ENCODE measurements at places on chromosomes 16 and 17.

GRCh38 chr17:48728232-48729231, at the start of gene HOXB13:
Gene HOXB13 (minus strand): TSS chr17:48728750. CDS start chr17:48728593, 157 bp downstream.
- no peak for DNase-seq

DNA sequence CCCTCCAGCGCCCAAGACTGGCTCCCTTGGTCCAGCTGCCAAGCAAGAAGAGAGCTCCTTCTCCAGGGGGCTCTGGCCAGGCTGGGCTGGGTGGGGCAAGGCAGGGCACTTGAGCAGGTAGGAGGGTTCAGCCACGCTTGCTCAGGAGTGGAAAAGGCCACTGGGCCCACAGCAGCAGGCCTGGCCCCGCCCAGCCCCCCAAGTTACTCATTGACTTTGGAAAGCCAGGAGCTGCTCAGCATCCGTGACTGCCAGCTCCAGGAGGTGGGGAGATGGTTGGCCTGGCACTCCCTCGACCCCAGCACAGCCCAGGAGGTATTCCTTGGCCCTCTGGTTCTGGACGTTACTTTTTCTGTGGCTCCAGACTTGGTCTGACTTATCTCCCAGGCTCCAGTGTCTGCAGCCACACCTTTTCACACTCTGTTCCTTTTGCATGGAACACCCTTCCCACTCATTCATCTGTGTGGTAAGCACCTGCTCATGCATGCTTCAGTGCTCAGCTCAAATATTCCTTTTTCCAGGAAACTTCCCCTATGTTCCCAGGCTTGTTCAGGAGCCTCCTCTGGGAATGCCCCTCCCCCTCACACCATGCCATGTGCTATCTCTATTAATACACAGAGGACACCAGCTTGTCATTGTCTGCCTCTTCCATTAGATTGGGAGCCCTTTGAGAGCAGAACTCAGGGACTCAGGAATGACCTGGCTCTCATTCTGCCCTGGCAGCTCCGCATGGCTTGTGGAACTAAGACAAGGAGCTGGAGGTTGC, at the start of gene CDH16:
Gene CDH16 (minus strand): TSS at position 83 of the 766 bp plus-strand sequence. CDS start 820 bp downstream, outside the sequence.
- DNase-seq: no peak

GRCh38 chr16:87550495-87550961, 51.8 kb upstream of the JPH3 start:
- DNase-seq: peak; percentile 41

DNA sequence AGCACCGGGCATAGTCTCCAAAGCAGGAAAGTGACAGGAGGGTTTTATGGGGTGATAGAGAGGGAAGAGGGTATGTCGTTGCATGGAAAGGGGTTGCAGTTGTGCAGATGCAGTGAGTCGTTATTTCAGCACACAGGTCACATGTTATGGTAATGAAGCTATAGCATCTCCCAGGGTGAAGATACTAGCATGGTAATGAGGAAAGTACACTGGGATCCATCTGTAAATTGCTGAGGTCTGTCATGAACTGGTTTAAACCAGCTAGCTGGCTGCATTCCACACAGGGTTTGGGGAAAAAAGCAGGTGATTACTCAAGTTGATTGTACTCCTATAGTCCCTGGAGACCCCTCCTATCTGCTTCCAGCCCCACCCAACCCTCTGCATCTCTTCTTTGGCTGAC, 11.7 kb downstream of the COX11 start:
- no peak for DNase-seq

DNA sequence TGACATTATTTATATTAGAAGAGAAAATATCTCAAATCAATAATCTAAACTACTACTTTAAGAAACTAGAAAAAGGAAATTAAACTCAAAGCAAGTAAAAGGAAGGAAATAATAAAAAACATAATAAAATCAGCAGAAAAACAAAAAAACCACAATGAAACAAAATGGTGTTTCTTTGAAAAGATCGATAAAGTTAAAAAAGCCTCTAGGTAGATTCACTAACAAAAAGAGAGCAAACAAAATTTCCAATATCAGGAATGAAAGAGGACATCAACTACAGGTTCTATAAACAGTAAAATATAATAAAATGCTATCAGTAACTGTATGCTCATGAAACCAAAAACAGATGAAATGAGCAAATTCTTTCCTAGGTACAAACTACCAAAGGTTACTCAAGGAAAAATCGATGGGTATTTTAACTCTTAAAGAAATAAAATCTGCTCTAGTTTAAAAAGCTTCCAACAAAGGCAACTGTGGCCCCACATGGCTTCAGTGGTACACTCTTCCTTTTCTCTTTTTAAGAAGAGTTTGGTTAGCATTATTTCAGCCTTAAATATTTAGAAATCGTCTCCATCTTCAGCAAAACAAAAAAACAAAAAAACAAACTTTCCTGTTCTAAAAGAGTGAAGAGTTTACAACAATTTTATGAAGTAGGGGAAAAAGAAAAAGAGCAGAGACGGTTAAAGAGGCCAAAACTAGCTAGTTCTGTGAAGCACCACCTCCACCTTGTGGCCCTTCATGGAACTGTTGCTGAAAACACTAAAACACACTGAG, 102.2 kb downstream of the TRIM37 start:
- DNase-seq: peak; percentile 49

DNA sequence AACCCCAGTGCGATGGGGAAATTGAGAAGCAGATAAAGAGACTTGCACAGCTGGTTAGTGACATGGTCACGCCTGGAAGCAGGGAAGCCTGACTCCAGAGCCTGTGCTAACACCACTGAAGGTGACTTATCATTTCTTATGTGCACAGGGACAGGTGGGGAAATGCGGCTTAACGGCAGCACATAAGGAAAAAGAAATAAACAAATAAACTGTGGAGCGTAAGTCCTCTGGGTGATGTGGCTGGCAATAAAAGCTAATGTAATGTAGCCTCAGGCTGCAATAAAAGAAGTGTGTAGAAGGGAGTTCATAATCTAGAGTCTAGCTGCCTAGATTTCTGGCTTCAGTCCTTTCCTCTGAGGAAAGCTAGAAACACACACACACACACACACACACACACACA, 10.6 kb downstream of the CDH11 start:
- no peak for DNase-seq

DNA sequence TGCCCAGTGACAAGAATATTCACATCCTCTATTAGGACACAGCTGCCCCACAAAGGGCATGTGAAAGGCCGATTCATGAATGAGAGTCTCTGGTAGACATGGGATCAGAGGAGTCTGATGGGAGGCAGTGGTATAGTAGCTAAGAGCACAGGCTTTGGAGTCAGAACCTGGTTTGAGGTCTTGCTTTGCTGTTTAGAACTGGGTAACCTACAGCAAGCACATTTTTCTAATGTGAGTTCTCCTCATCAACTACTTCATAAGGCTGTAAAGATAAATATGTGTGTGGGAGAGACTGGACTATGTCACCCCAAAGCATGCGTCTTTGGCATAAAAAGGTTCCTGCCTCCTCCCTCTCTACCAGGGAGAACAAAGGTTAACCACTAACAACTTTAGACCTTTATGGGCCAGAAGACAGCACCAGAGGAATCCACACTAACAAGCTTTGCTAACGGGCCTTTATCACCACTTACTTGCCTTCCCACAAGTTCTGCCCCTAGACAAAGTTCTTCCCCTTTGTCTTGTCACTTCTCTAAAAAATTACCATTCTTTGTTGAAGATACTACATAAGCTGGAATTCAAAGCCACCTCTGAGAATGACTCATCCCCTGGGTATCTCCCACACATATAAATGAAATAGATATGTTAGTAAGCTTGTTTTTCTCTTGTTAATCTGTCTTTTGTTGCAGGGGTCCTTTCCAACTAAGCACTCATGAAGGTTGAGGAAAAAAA, 21.1 kb downstream of the CDR2 start:
- no peak for DNase-seq

DNA sequence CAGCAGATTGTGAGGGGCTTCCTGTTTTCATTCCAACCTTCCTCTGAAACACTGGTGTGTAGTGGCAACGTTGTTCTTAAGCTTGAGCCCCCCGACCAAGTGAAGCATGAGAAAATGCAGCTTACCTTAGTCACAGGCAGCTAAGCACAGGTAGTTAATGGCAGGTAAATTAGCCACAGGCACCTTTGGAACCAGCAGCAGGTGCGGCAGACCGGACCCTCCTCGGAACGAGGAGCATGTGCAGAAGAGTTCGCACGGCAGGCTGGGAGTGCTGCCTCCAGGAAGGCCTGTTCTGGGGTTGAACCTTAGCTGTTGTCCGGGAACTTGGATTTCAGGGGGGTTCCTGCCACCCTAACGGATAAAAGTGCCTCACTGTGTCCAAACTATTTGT, 7.2 kb upstream of the IRF8 start:
- DNase-seq: no peak

- DNase-seq: no peak
Measured at GRCh38 chr17:7147772-7148171, 31.4 kb downstream of the ASGR1 start.

GRCh38 chr17:82439194-82439828, 11.2 kb downstream of the CYBC1 start:
- DNase-seq: no peak

DNA sequence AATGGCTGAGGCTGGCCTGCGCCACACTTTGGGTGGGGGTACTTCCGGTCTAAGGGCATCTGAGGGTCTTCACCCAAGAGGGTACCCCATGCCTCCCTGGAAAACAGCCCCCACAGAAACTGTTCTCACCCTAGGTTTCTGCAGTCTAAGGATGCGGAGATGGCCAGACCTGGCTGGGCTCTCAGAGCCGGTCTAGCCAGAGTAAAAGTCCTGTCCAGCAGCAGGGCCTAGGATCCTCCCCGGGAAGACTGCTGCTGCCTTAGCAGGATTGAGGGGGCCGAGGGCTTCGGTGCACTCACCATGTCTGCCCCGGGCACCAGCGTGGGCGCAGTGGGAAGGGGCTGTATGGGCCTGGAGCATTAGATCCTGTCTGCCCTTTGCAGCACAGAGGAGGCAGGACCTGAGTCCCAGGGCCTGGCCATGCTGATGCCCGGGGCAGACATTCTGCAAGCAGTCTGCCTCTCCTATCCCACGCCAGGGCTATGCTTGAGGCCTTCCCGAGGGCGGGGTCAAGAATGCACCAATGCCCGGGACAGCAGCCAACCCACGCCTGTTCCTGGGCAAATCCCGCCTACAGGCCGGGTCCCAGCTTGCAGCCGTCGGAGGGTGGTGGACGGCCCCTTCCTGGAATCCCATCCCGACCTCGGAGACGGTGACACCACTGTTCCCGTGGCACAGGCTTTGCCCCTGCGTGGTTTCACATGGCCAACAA, 54.7 kb downstream of the CBFA2T3 start:
- peak; percentile 89 for DNase-seq

GRCh38 chr17:42843358-42843934, 934 bp upstream of the AOC2 start:
- DNase-seq: peak; percentile 45

DNA sequence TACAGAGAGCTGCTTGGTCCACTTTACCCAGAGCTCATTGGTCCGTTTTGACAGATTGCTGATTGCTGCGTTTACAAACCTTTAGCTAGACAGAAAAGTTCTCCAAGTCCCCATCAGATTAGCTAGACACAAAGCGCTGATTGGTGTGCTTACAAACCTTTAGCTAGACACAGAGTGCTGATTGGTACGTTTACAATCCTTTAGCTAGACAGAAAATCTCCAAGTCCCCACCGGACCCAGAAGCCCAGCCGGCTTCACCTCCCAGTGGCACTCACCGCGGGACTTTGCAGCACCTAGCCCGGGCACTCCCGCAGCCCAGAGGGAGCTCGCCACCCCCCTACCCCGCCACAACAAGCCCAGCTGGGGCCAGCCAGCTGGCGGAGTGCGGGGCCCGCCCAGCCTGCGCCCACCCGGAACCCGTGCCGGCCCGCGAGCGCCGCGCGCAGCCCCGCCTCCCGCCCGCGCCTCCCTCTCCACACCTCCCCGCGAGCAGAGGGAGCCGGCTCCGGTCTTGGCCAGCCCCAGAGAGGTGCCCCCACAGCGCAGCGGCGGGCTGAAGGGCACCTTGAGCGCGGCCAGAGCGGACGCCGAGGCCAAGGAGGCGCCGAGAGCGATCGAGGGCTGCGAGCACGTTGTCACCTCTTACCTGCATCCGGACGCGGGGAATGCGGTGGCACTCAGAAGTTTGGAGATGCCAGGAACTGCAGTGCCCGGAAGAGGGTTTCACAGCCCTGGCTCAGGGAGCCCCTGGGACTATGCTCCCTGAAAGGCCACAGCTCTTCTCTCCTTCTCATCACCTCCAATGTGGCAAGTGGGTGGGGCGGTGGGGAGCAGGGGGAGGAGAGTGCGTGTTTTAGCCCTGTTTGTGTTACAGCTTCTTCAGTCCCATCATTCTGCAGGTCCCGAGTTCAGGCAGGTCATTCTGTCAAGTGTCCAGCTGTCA, 1504.5 kb downstream of the CDH11 start:
- DNase-seq: peak; percentile 47

DNA sequence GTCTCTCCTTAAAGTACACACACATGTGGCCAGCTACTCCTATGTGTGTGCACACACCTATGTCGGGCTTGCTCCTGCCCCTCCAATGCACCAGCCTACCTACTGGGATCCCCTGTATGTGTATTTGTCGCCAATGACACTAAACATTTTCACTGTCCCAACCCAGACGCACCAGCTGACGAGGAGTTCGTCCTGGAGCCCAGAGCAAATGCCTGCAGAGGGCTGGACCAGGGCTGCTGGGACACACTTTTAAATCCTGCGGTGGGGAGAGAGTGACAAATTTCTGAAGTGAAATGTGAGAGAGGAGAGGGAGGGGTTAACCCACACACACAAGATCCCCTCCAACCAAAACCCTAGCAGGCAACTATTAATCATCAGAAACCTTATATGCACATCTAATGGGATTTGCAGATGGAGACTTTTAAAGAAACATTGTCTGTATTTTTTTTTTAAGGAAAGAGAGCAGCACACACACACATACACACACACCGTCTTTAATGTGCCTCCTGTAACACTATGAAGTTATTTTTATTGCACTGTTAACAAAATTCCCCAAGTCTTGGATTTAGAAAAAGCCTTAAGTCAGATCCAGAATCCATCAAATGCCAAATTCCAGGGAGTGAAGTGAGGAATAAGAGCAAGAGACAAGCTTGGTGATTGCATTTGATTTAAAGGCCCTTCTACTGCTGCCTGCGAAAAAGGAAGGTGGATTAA, at the start of gene MEOX1:
Gene MEOX1 (minus strand): TSS at position 224 of the 714 bp plus-strand sequence. CDS start 388 bp downstream, outside the sequence.
- DNase-seq: peak; percentile 86

GRCh38 chr17:60145006-60145935, 4.5 kb upstream of the CA4 start:
- DNase-seq: no peak

GRCh38 chr16:49027420-49027819, 254.2 kb downstream of the CBLN1 start:
- DNase-seq: no peak

DNA sequence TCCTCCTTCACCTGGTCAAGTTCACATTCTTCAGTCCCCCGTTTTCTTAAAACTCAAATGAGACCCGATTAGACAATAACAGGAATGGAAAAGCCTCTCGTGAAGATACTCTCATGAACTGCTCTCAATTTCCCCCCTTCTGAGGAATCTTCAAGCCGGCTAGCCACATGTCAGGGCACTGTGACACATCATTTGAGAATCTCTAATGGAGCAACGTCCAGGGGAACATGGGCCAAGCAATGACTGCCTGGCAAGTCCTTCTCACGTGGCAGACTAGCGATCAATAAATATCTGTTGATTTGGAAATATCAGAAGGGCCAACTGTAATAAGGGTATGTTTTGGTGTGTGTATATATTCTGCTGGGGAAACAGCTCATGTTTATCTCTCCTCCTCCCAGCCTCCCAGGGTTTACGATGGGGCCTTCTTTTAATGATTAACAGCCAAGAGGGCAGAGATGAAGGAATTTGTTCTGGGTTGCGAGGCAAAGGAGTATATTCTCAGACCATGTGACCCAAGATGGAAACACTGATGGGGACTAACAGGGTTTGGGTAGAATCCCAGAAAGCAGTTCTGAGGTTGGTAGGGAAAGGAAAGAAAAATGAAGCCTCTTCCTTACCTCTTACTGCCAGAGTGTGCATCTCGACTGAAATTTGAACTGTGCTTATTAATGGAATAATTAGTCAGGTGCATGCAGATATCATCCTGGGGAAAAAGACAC, 21.4 kb downstream of the TTLL6 start:
- no peak for DNase-seq

Measured in right hindlimb (tissue), 1 donor.